ENCODE measurements at places on chromosomes 2 and 18. TPM values are rescaled to one million over a fixed set of nuclear protein-coding genes. Genes with fewer than 3 reads are reported as not detected.

GRCh38 chr2:161217597-161218185 lies 57.5 kb downstream of the TANK start:
- H3K4me1 ChIP-seq = no peaks in the 10 kb centered on the region
- no peak overlapping the region for H3K4me3 ChIP-seq
- no peak overlapping the region for H3K27ac ChIP-seq
- H3K36me3 ChIP-seq = peaks cover 48% of the 10 kb centered on the region

DNA sequence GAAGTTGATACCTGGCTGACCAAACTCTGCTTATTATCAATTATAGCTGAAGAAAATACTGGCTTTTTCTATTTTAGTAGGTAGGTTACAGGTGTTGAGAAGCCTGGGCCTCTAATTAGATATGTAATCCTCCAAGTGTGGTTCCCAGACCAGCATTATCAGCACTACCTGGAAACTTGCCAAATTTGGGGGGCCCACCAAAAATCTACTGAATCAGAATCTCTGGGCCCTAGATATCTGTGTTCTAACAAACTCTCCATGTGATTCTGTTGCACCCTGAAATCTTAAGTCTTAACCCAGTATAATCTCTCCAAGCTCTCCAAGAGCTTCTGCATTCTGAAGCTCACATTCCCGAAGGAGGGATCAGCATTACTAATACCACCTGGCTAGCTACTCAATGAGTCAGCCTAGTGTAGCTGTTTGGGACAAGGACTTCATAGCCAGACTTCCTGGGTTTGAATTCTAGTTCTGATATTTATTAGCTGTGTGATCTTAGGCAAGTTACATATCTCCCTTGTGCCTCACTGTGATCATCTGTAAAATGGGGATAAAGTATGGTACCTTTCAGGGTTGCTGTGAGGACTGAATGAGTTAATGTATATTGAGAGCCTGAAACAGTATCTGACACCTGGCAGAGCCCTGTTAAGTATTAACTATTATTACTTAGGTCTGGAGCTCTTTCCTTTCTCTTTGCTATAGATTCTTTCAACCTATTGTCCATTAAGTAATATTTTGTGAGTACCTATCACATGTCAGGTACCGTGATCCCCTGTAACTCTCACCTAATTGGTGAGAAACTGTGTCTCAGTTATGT lies 94.1 kb upstream of the CD302 start:
- DNase-seq = no peak
- H3K4me3 ChIP-seq = no peak overlapping the region
- no peaks in the 10 kb centered on the region for H3K36me3 ChIP-seq
- no peak overlapping the region for H3K27ac ChIP-seq
- H3K4me1 ChIP-seq = no peaks in the 10 kb centered on the region
- H3K27me3 ChIP-seq = no peaks in the 10 kb centered on the region

- no peaks in the 10 kb centered on the region for H3K27me3 ChIP-seq
- no peak overlapping the region for H3K27ac ChIP-seq
- DNase-seq = no peak
- H3K4me1 ChIP-seq = no peaks in the 10 kb centered on the region
- no peak overlapping the region for H3K4me3 ChIP-seq
Measured at GRCh38 chr2:220880623-220881596, 691.2 kb downstream of the EPHA4 start.

The EVX2 gene
- total RNA-seq = not detected

- H3K4me3 ChIP-seq = no peak overlapping the region
- no peaks in the 10 kb centered on the region for H3K4me1 ChIP-seq
- peaks cover 24% of the 10 kb centered on the region for H3K36me3 ChIP-seq
- no peaks in the 10 kb centered on the region for H3K27me3 ChIP-seq
Measured at GRCh38 chr2:58155160-58155778, 85.9 kb downstream of the FANCL start.

DNA sequence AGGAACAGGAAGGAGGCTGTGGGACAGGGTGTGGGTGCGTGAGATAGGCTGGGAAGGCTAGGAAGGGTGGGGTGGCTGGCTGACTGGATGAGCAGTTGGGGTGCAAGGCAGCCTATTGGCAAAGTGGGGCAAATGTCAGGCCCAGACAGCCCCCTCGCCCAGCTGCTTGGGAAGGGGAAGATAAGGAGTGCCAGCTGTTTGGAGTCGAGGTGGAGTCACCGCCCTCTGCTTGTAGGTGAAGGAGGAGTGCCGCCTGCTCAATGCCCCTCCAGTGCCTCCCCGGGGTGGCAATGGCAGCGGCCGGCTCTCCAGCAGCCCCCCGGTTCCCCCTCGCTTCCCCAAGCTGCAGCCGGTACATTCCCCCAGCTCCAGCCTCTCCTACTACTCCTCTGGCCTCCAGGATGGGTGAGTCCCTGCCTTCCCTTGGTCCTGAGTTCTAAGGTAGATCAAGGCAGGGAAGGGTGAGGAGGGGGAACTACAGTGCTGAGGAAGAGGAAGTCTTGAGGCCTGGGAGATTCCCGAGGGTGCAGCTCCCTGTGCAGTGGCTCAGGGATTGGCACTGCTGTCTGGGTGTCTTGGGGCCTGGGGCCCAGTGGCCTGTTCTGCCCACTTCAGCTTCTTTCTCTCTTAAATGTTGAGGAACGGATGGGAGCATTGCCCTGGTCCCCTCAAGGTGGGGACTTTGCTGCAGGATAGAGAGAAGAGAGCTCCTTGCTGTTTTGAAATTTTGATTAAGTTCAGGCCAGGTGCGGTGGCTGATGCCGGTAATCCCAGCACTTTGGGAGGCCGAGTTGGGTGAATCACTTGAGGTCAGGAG lies 13.3 kb downstream of the GAREM2 start:
- DNase-seq = no peak
- H3K4me3 ChIP-seq = peak overlapping the region; percentile 64
- peaks cover 6% of the 10 kb centered on the region for H3K36me3 ChIP-seq

DNA sequence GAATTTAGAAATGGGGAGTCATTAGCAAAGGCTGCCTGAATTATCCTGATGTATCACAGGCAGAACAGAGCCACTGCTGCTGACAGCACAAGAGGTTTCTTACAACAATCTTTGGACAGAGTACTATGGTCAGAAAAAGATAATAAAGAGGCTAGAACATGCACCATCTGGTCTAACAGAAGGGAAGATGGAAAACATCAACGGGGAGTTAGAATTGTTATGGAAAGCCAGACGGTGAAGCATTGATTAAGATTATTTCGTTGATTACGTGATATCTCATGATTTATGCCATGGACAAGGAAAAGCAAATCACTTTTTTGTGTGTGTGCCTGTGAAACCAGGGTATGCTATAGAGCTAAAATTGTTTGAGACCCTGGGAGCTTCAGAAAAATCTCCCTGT lies 409.4 kb upstream of the ETAA1 start:
- no peak for DNase-seq
- no peak overlapping the region for H3K4me3 ChIP-seq
- no peak overlapping the region for H3K27ac ChIP-seq
- no peaks in the 10 kb centered on the region for H3K27me3 ChIP-seq
- H3K4me1 ChIP-seq = no peaks in the 10 kb centered on the region
- no peaks in the 10 kb centered on the region for H3K36me3 ChIP-seq

The DOK6 gene
- 4.8 TPM for total RNA-seq

DNA sequence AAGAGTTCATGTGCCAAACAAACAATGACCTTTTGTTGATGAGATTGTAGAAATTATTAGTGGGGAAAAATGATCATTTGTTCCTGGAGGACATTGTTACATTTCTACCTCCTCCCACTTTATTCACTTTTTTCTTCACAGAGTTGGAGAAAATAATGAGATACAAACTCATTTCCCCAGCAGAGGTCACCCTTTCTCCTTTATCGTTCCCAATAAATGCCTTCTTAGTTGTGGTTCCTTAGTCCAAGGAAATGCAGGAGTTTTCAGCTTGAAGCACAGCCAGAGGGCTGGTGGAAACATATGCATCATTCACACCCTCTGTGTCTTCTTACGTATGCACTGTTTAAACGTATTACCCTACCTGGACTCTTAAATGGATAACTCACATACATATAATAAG lies 108.8 kb downstream of the SLC4A3 start:
- no peaks in the 10 kb centered on the region for H3K36me3 ChIP-seq
- DNase-seq = no peak
- H3K27ac ChIP-seq = no peak overlapping the region
- H3K4me1 ChIP-seq = peaks cover 12% of the 10 kb centered on the region
- no peak overlapping the region for H3K4me3 ChIP-seq

The GPR45 gene
- not detected for total RNA-seq

DNA sequence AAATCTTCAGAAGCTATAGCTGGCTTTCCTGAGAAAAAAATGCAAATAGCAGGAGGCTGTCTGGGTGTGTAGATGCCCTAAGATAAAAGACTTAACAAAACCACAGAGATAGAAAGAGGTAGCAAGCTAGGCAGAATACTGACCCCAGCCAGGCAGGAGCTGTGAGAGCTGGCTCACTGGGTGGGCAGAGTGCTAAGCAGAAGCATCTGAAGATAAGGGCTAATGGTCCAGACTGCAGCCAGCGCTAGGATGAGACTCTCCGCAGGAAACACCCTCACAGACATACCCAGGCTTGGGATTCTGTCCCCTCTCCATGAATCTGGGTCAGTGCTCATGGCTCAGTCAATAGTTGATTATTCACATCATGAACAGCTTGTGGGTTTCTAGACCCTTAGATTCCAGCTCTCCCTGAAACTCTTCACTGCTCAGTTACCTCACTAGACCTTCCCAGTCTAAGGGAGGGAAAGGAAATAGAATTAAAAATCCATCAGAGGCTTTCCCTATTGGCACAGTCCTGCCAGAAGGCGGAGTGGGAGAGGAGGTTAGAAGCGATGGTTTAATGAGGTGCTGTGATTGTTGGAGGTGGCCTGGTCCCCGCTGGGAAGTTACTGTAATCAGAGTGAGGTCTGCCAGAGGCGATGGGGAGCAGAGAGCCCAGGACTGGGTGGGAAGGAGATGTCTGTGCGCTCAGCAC lies 21.4 kb upstream of the CCBE1 start:
- no peaks in the 10 kb centered on the region for H3K36me3 ChIP-seq
- no peak overlapping the region for H3K4me3 ChIP-seq
- no peak for DNase-seq
- no peaks in the 10 kb centered on the region for H3K27me3 ChIP-seq
- H3K4me1 ChIP-seq = no peaks in the 10 kb centered on the region

The ANKRD30B gene
- total RNA-seq = not detected

DNA sequence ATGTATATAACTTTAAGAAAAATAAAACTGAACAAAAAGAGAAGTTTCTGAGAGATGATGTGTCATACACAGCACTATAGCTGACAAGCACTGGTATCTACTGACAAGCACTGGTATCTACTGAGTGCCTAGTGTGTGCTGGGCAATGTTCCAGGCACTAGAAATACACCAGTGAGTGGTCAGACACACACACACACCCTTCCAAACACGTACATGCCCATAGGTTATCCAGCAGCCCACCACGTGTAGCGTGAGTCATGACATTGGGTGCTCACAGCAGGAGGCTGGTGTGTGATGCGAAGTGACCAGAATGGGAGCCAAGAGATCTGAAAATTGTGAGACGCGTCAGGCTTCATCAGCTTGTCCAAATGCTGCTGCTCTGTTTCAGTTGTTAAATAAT lies 12.2 kb upstream of the GNAL start:
- no peak overlapping the region for H3K27ac ChIP-seq
- no peak overlapping the region for H3K4me3 ChIP-seq
- H3K36me3 ChIP-seq = no peaks in the 10 kb centered on the region
- peaks cover 23% of the 10 kb centered on the region for H3K27me3 ChIP-seq

- no peak for DNase-seq
- H3K36me3 ChIP-seq = no peaks in the 10 kb centered on the region
- no peak overlapping the region for H3K27ac ChIP-seq
- no peaks in the 10 kb centered on the region for H3K27me3 ChIP-seq
- no peak overlapping the region for H3K4me3 ChIP-seq
Measured at GRCh38 chr2:184203661-184204060, 394.7 kb upstream of the ZNF804A start.

DNA sequence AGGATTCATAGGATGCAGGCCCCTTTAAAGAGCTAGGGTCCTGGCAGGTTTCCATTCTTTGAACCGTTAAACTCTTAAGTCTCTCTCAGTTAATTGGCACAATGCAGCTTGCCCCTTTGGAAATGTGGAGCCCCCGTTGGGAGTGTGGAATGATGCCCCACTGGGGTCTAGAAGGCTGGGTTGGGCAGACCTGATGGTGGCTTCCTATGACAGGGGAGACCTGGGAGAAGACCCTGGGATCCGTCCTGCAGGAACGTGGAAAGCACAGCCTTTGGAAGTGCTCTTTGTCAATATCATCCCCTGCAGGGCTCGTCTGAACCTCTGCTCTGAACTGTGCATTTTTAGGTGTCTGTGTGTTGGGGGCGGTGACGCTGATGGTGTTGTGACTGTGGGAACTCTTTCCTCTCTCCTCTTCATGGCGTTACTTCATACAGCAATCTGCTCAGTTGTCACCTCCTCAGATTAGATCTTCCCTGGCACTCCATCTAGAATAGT lies 190.6 kb downstream of the MYCN start:
- no peaks in the 10 kb centered on the region for H3K36me3 ChIP-seq
- no peak overlapping the region for H3K27ac ChIP-seq
- H3K4me3 ChIP-seq = no peak overlapping the region
- no peaks in the 10 kb centered on the region for H3K4me1 ChIP-seq

DNA sequence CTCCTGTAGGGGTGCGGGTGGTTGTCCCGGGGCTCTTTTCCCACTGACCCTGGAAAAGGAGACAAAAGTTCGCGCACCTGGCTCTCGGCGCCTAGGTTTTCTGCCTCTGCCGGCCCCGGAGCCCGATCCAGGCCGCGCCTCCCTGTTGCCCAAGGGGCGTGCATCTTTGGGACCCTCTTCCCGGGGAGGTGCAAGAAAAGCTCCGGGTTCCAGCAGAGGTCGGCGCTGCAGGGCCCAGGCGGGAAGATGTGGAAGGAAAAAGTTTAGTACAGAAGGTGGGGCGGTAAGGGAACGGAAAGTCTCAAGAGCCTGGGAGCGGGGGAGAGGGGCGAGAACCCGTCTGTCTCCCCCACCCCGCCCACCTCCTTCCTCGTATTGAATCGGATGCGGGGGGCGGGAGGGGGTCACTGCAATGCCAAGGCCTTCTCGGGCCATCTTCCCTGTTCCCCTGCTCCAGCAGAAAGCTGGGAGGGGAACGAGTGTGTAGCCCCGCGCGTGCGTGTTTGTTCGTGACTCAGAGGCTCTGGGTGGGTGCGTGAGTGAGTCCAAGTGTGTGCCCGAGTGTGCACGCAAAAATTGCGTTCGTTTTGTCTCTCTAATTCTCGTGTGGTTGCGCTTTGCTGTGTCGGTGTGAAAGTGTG lies 6.3 kb upstream of the EN1 start:
- no peaks in the 10 kb centered on the region for H3K36me3 ChIP-seq
- DNase-seq = no peak
- H3K27ac ChIP-seq = no peak overlapping the region
- H3K4me1 ChIP-seq = peaks cover 5% of the 10 kb centered on the region
- peaks cover 98% of the 10 kb centered on the region for H3K27me3 ChIP-seq

The POTEJ gene
- not detected for total RNA-seq

The ADGRF3 gene
- total RNA-seq = not detected
